ENCODE measurements at places on chromosomes 7 and 10.

DNA sequence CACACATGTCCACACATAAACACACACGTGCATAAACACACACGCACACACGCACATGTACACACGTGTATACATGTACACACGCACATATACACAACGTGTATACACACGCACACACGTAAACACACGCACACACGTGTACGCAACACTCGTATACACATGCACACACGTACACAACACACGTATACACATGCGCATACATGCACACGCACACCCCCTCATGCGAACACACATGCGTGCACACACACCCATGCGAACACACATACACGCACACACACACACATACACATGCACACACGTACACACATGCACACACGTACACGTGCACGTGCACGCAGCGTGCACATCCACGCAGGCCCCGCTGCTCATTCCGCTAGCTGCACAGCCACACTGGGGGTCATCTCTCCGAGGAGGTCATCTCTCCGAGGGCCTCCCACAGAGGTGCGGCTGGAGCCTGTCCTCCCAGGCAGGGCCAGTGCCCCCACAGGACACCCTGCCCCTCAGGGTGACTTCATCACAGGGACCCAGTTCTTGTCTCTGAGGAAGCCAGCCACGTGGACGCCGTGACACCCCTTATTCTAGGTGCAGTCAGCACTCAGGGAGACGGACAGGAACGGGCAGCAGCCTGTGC is 25.9 kb downstream of the CYP2W1 start:
- no peak for DNase-seq

- peak; percentile 46 for DNase-seq
Measured at GRCh38 chr10:80477813-80478212, 23.7 kb downstream of the TSPAN14 start.

- DNase-seq, result no peak
Measured at GRCh38 chr10:22342421-22342820, 2.9 kb upstream of the SPAG6 start.

GRCh38 chr7:83036130-83036529 is 126.6 kb downstream of the PCLO start:
- peak; percentile 86 for DNase-seq

DNA sequence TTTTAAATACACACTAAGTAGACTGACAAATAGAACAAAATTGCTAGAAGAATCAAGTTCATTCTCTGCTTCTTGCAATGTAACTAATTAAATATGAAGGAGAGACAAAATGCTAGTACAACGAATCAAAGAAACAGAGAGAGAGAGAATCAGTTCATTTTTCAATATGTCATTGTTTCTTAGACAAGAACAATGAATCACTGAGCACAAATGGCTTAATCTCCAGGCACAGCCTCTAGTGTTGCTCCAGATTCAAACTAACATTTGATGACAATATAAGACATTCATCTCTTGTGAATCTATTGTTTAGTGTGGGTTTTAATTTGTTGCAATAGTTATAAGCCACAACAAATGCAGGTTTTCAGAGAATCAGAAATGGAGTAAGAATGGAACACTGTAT is 357.4 kb upstream of the TMEM229A start:
- no peak for DNase-seq

All from mesendoderm (in vitro differentiated cells).